ENCODE measurements at places on chromosomes 12 and 14.

DNA sequence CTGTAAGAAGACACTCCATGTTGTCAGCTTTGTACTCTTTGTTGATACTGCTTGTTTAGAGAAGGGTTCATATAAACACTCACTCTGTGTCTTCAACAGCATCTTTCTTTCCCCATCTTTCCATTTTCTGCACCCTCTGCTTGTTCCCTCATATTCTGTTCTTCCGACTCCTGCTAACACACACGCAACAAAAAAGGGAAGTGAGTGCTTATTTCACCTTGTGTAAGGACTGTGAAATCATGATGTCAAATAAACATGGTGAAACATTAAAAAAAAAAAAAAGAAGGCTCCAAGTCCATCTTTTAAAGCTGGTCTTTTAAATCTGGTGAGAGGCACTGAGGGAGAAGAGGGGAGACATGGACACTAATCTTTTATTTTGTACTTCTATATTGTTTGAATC, 145.4 kb downstream of the RPAP3 start:
- DNase-seq = no peak

DNA sequence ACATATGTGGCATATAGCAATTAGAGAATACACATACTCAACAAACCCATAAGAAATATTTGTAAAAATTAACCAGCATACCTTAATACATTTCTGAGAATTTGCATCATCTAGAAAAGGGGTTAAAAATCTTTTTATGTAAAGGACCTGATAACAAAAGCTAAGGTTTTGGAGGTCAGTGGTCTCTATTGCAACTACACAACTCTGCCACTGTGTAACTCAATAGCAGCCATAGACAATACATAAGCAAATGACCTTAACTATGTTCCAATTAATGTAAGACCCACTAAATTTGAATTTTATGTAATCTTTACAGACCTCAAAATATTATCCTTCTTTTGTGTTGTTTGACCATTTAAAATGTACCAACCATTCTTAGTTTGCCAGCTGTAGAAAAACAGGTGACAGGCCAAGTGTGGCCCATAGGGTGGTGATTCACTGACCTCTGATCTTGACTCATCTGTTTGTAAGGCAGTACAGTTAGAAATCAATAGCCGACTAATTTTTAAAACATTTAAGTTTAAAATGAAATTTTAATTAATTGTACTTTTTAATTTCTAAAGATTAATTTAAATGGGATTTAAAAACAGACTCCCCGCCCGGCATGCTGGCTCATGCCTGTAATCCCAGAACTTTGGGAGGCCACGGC, 7.4 kb upstream of the EPS8 start:
- no peak for DNase-seq

DNA sequence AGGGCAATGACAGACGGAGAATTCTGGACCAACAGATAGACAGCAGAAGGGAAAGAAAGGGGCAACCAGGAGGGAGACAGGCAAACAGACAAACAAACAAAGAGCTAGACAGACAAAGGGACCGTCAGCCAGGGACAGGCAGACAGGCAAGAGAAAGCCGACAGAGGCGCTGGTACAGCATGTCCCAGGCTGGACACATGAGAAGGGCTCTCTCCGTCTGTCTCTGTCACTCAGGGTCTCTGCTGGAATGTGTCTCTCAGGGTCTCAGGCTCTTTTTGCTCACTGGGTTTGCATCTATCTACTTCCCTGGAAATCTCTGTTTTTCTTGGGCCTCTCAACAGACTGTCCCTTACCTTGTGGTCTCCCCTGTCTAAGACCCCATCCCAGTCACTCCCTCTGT, 8.2 kb upstream of the SMUG1 start:
- DNase-seq = no peak

DNA sequence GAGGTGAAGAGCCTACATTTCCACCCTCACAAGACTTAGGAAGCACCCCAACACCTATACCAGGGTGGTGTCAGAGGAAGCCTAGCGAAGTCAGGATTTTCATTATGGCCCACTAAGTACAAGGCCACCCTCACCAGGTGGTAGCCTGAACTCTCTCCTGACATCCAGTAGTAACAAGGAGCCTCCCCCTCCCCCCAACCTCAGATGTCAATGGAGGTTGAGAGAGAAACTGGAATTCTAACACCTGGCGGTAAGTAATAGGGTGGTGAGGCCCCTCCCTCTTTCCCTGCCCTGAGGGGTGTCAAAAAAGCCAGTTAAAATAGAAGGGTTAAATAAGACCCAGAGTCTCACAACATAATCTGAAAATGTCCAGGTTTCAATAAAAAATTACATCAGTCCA, 37.6 kb downstream of the SINHCAF start:
- DNase-seq = no peak

GRCh38 chr14:63371033-63371432, 52.3 kb upstream of the GPHB5 start:
- no peak for DNase-seq

DNA sequence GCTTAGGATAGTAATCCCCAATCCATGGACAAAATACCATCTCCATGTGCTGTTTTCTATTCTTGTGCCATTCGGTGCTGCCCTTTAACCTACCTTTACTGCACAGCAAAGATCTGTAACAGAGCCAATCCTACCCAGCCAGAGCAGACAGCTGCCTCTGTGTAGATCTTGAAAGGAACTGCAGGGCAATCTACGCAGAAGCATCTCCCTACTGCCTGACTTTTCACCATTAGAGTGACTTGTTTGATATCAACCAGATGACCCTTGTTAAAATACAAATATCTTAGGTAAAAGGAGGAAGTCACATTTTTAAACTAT, 33.9 kb upstream of the PPM1A start:
- DNase-seq = no peak

- DNase-seq = no peak
These were observed 1097.4 kb upstream of the TMEM132C start for GRCh38 chr12:127169321-127170181.

- no peak for DNase-seq
These were observed 90.2 kb downstream of the CHGA start for GRCh38 chr14:93012951-93013719.

DNA sequence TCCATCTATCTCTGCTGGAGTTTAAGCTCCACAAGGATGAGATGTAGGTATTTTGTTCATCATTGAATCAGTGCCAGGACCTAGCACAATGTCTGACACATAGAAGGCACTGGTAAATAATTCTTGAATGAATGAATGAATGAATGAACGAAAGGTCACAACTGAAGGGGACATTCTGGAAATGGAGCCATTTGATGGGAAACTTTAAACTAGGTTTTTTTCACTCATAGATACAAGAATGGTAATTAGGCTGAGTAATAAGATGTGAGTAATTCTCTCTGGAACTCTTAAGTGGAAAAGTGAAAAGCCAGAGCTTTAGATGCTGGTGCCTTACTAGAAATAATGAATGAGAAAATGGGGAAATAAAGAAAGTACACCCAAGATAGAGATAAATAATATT, 44.3 kb downstream of the SCN8A start:
- no peak for DNase-seq

GRCh38 chr12:106511365-106511764, 71.4 kb upstream of the RFX4 start:
- no peak for DNase-seq

GRCh38 chr14:21309238-21309636, 29.4 kb downstream of the RPGRIP1 start:
- no peak for DNase-seq

DNA sequence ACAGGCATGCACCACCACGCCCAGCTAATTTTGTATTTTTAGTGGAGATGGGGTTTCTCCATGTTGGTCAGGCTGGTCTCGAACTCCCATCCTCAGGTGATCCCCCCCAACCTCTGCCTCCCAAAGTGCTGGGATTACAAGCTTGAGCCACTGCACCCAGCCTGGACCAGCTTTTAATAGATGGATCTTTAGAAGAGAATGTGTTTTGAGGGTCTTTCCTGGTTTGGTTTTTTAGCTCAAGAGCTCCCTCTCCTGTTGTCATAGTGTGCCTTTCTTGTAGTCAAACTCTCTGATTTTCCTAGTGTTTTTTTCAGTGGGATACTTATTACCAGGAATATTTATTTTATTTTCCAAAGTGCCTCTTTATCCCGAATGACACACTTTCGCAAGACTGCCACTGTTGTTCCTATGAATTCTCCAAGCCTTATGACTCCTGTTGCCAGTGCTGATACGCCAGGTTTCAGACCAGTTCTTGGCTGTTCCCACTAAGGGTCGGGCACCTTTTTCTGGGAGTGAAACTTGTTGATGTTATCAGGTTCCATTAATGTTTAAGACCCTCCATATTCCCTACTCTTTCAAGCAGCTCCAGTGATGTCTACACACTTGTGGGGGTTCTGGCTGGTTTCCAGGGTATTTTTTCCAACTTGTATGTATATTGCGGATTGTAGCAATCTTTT, 31.5 kb upstream of the LIMA1 start:
- no peak for DNase-seq

All from adrenal gland (tissue), 19 donors.